NCI-H1092 (cell line): ENCODE measurements at places on chromosomes 4 and X.

DNA sequence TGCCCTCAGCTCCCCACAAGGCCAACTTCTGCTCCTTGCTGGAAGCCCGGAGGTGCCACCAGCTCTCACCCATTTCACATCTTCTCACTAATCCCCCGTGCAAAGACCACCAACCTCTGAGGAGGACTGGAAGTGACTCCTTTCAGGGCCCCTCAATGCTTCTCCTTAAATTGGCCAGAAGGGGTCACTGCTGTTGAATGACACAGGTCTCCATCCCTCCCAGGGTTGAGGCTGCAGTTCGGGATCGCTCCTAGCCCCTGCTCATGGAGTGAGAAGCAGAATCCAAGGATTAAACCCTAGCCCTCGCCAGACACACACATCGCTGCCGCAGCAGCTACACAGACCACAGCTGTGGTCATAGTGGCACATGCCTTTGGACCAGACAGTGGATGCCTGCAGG, 279.5 kb upstream of the TAPT1 start:
- no peak for DNase-seq

DNA sequence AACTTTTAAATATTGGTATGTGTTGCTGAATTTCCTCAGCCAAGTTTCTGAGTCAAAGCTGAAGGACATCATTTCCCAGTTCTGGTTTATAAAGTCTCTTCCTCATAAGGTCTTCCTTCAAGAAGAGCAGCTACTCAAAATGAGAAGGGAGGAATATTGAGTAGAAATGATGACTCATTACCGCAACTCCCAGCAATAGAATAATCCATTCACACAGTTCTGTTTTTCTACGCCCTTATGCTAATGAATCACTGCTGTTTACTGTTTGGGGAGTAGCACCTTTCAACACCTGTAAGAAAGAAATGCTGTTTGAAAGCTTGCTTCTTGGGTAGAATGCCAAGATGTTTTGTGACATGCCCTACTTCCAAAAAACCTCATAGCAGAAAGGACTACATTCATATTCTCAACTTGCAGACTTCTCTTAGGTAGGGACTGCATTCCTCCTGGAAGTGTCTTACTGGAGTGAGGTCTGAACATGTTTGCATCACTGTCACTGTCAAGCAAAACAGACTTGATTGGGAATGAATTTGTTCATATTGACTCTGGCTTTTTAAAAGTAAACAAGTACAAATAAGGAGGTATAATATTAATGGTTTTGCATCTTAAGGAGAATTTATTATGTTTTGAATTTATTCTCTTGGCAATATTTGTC, 147.2 kb upstream of the BANK1 start:
- no peak for DNase-seq

- no peak for DNase-seq
Observed at GRCh38 chrX:31298916-31299315, 227.1 kb upstream of the FTHL17 start.

GRCh38 chr4:31007858-31008257, 287.7 kb downstream of the PCDH7 start:
- DNase-seq: no peak

DNA sequence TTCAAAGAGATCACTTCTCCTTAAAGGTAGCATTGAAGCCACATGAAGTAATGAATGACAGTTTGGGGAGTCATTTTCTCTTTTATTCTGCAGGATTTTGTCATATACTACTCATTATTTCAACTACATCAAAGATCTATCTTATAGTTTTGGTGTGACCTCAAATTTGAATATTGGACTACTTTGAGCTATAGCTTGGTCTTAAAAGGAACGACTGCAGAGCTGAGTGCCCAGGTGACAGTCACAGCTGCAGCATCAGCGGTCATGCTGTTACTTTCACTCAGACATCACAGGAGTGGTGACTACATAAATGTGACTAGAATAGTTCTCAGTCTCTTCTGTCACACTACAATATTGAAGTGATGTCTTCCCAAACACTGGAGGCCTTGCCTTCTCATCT, 10.7 kb upstream of the SPCS3 start:
- no peak for DNase-seq

- DNase-seq: no peak
Observed at GRCh38 chrX:86295293-86295692, 147.0 kb downstream of the DACH2 start.

GRCh38 chrX:3788494-3789233, 75.2 kb upstream of the PRKX start:
- DNase-seq: no peak

- peak; percentile 80 for DNase-seq
Observed at GRCh38 chr4:65665771-65666523, 4.3 kb downstream of the EPHA5 start.

- DNase-seq: no peak
Observed at GRCh38 chr4:55080174-55080865, 45.1 kb downstream of the KDR start.

DNA sequence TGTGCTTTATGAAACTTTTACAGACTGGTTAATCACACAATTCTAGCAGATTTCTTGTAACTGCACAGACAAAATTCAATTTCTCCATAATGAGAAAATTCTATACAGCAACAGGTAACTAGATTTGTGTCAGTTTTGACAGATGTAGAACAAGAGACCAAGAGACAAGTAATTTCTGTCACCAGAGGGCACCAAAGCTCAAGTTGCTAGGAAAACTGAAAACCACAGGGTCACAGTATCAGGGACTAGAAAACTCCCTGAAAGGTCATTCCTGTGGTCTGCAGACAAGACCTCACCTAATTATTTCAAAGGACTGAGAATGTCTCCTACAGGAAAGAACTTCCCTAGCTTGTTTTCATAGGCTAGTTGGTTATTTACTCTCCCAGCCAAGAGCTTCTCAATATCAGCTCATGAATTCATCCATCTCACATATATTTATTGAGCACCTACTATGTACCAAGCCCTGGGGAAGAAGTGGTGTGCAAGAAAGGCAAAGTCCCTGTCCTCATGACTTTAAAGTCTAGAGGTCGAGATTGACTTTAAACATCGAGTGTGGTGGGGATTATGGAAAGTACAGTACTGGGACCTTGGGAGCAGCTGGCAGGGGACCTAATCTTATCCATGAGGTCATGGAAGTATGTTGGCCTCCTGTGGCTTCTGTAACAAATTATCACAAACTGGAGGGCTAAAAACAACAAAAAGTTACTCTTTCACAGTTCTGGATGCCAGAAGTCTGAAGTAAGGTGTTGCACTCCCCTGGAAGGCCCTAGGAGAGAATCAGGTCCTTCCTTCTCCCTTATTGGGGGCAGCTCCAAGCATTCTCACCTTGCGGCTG, 47.8 kb upstream of the SETD7 start:
- peak; percentile 70 for DNase-seq

- DNase-seq: no peak
Observed at GRCh38 chr4:144399927-144400326, 246.0 kb upstream of the HHIP start.

DNA sequence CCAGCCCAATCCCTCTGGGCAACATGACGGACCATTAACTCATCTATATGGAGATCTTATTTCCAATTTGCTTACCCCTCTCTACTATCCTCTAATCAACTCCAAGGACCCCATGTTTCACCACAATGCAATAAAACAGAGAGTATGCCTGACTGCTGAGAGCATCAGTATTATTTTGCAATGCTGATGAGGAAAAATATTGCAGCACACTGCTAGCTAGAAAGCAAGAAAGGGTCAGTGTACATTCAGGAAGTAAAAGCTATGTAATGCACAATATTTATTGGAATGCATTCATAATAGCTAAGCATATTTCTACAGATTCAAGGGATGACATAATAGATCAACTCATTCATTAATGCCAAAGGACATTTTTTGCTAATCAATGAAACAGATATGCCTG, 33.2 kb downstream of the ARAP2 start:
- DNase-seq: no peak

DNA sequence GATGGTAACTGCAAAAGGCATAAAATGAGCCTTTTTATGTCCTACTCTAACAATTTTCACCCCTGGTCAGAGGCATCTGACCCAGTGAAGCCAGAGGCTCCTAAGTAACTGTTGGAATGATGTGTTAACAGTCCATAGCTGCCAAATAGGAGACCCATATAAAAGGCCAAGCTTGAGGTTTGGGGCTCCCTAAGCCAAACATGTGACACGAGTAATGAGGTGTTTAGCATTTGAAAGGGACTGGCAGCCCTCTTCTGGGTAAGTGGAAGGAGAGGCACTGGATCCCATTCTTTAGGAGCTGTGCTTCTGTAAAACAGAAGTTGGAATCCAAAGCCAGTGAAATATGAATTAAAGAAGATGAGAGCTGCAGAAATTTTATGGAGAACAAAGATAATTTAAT, 100.6 kb upstream of the PNPLA4 start:
- DNase-seq: no peak

DNA sequence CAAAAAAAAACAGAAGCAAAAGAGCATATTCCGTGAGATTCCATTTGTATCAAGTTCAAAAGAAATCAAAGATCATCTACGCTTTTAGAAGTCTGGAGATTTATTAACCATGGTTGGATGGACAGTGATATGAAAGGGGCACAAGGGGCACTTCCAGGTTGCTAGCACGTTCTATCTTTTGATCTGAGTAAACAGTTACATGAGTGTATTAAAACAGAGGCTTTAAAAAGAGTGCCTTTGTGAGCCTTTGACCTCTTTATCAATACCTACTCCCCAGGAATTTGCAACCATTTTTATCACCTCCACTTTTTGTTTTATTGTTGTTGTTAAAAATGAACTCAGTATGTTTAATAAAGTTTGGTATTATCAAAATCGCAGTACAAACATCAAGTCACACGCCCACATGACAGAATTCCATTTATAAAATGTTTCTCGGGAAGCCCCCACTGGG, 72.4 kb upstream of the UCP1 start:
- DNase-seq: no peak

DNA sequence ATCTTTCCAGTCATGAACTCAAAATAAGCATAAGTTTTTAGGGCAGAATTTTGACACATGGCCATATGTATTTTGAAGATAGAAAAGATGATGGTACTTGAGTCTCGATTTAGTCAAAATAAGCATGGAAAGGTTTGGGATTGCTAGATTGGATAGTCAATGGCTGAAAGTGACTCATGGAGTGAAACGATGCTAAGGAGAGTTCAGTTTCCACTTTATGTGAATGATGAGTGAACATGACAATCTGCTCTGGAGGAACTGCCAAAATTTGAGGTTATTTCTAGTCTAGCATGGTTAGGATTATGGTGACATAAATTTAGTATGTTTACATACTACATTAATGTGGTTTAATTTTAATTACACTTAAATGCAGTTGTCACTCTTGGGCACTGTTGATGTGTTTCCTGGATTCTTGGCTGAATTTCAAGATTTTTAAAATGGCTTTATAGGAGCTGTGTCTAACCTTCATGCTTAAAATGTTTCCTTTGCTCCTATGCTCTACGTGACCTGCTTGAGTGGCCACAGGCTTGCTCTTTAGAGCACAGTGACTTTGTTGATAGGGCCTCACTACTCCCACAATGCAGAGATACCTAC, 17.1 kb downstream of the DDX3X start:
- DNase-seq: no peak

- DNase-seq: no peak
Observed at GRCh38 chr4:82629238-82630000, 67.6 kb upstream of the TMEM150C start.

GRCh38 chr4:150123087-150123486, 44.8 kb downstream of the DCLK2 start:
- no peak for DNase-seq

DNA sequence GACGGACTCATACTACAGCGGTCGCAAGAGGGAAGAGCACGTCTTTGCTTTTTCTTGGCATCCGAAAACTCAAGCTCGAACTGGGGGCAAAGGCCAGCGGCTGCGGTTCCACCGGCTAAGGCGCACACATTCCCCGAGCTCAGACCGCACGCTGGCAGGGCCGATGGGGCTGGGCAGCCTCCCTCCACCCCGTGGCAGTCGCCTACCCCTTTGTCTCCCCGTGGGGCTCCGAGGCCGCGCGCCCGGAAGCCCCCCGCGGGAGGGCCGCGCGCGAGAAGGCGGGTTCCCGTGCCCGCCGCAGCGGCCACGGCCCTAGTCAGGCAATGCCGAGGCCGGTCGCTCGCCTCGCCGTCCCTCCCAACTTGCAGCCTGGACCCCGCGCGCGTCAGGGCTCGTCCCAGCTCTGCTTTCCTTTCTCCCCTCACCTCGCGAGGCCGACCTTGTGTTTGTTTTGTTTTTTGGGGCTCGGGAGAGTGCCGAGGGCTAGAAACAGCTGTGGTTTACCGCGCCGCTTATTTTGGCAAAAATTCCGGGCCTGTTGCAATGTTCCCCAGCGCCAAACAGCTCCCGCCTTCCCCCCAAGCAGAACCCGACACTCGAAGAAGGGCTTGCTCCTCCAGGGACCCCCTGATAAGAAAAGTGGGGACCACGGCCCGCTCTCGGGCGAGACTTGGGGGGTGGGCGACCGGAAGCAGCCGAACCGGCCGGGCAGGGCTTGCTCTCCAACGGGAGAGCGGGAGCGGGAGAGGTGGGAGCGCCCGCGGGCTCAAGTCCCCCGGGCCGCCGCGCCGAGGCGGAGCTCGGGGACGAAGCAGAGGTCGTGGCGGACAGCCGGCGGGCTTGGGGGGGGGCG, 561 bp upstream of the N4BP2 start:
- peak; percentile 67 for DNase-seq

- DNase-seq: no peak
Observed at GRCh38 chr4:183348706-183349659, 26.8 kb upstream of the CLDN24 start.

DNA sequence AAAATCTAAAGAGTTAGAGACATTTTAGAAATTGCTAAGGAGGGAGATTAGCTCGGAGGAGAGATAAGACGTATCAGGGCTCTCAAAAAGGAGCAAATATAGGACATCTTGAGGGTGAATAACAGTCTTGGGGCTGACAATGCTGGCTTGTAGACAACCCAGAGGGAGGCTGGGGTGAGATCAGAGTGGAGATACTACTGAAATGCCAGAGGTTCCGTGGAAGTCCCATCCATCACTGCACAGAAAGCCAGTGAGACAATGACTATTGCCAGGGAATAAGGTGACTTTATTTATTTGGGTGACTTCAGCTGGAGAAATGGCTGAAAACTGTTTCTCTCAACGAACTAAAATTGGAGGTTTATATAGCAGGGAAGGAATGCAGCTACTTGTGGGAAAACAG, 838.1 kb upstream of the AGA start:
- no peak for DNase-seq

- no peak for DNase-seq
Observed at GRCh38 chrX:150765782-150766350, 72.7 kb downstream of the MTMR1 start.

- no peak for DNase-seq
Observed at GRCh38 chr4:772776-773175, 53.2 kb downstream of the CPLX1 start.

DNA sequence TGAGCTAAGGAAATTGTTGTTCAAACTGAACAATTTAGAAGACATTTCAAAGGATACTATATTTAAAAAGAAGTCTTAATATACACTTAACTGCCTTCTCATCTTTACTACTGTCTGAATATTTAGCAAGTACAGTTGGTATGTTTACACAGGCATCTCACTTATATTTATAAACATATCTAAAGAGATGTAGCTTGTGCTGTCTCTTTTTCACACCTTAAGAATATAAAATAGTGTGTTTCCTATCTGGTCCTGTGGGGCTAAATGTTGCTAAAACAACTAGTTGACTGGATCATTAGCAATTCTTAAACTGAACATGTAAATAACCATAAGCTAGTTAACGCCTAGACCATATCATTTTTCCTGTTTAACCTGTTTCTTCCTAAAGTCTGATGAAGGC, 336.3 kb downstream of the PPP3CA start:
- DNase-seq: no peak

- DNase-seq: no peak
Observed at GRCh38 chr4:48242511-48243195, 27.0 kb downstream of the TEC start.

- DNase-seq: no peak
Observed at GRCh38 chr4:185542626-185543315, 7.5 kb upstream of the PDLIM3 start.

GRCh38 chr4:68865760-68866159, 50.0 kb downstream of the UGT2B10 start:
- no peak for DNase-seq
